ENCODE measurements at places on chromosomes 7 and 10. TPM values are rescaled to one million over a fixed set of nuclear protein-coding genes. Genes with fewer than 3 reads are reported as not detected.

Gene ITIH2
- total RNA-seq: not detected

Gene SPDYE2B
- not detected for total RNA-seq

Gene DYDC2
- total RNA-seq: not detected

Gene UCN3
- not detected for total RNA-seq

Gene MUC3A
- total RNA-seq: not detected

Gene HOXA2
- total RNA-seq: not detected

Gene ZDHHC6
- 29.6 TPM for total RNA-seq

Gene ZNF716
- total RNA-seq: not detected

Gene BNIP3
- 89.3 TPM for total RNA-seq

Gene COX19
- total RNA-seq: 13.7 TPM

Gene TMEM176A
- total RNA-seq: 13.6 TPM

Gene UTF1
- total RNA-seq: not detected

Gene AKR1C3
- total RNA-seq: 4.0 TPM

Gene ZNF783
- 8.5 TPM for total RNA-seq

Gene MAGI2
- total RNA-seq: 8.0 TPM

Gene C7orf57
- not detected for total RNA-seq

Gene IDE
- 23.9 TPM for total RNA-seq

Gene CYP3A5
- 38.5 TPM for total RNA-seq

Gene NKX1-2
- total RNA-seq: not detected

Gene RPS24
- total RNA-seq: 2,828 TPM

Gene GSDME
- total RNA-seq: 12.9 TPM

Gene FAM180A
- total RNA-seq: 1.4 TPM

Gene KCNMA1
- 34.3 TPM for total RNA-seq

Gene BLNK
- total RNA-seq: 2.2 TPM

Gene NXPH1
- not detected for total RNA-seq

Gene MYO1G
- 1.9 TPM for total RNA-seq

Gene TFR2
- 1.3 TPM for total RNA-seq

Gene CYP2C9
- 12.3 TPM for total RNA-seq

Gene STOX1
- total RNA-seq: 5.0 TPM

Gene KIAA1549
- total RNA-seq: 5.8 TPM

All from tongue (tissue), 3 donors.